ENCODE measurements at places on chromosomes 6 and 20. TPM values are rescaled to one million over a fixed set of nuclear protein-coding genes. Genes with fewer than 3 reads are reported as not detected.

BPI gene
- total RNA-seq: not detected

NFKBIL1 gene
- total RNA-seq: 11.7 TPM

PRL gene
- not detected for total RNA-seq

FAM209B gene
- 0.22 TPM for total RNA-seq

MACROD2 gene
- total RNA-seq: 0.43 TPM

BCAS1 gene
- 0.41 TPM for total RNA-seq

LPA gene
- 0.07 TPM for total RNA-seq

Data from A549 treated with Mapracorat at 1 μM for 4 hours (cell line).